ENCODE measurements at places on chromosomes 2 and 18.

DNA sequence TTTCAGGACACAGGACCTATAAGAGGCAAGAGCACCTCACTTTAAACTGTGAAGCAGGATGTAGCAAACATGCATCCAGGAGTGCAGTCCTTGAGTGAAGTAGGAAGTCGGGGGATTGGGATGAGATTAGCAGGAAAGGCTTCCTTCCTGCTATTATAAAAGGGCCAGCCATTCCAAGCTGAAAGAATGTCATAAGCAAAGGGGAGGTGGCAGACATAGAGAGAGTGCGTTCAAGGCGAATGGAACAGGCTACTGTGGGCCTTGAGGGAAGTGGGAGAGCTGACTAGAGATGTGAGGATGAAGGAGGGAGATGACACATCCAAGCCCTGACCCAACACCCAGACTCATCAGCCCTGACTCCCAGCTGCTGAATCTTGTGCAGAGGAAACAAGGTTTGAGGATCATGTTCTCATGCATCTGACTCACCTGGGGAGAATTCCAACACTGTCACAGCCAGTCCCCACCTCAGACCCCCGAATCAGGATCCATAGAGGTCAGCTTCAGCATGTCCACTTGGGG, 63.9 kb downstream of the GYPC start:
- no peak for DNase-seq

DNA sequence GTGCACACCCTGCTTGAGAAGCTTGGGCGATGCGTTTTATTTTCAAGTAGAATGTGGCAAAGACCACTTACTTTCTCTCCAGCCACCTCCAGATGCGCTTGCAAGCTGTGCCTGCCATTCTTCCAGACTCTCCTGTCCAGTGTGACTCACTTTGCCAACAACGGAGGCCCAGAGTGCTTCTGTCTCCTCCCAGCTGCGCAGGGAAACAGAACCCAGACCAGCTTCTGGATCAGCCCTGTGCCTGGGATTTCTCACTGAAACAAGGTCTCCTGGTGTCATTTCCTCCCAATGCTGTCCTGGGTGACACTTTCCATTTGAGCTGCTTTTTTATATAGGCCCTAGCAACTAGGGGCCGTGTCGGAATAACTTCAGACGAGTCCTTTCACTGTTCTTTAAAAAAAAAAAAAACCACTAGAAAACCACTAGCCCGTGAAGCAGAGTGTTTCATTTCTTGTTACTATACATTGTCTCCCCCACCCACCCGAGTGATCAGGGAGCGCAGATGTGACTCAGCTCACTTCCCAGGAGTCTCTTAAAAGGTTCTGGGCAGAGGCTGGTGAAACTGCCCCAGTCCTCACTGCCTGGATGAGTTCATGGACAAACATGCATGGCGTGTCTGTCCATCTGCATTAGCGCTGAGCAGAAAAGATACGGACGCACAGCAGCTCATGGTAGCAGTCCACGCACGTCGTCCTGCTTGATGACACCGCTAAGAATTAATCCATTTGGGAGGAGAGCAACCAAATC, 25.3 kb upstream of the RPL31 start:
- DNase-seq, result no peak

DNA sequence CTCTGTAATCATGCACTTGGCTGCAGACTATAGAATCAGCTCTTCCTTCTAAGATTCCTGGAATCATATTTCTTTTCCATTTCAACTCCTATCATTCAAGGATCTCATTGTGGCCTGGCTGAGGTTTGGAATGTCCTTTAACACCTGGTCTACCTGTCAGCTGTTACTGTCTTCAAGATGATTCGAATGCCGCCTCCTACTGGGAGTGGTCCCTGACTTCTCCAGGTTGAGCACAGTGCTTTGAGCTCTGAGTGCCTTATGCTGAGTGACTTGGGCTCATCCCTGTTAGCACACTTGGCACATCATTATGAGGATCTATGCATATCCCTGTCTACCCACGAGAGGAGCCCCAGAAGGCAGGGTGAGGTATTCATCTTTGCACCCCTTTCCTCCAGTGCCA, 87.6 kb downstream of the MARCHF4 start:
- no peak for DNase-seq

GRCh38 chr2:224885836-224886547, 156.3 kb downstream of the DOCK10 start:
- no peak for DNase-seq

GRCh38 chr2:128299628-128300027, 19.0 kb downstream of the HS6ST1 start:
- DNase-seq, result no peak

DNA sequence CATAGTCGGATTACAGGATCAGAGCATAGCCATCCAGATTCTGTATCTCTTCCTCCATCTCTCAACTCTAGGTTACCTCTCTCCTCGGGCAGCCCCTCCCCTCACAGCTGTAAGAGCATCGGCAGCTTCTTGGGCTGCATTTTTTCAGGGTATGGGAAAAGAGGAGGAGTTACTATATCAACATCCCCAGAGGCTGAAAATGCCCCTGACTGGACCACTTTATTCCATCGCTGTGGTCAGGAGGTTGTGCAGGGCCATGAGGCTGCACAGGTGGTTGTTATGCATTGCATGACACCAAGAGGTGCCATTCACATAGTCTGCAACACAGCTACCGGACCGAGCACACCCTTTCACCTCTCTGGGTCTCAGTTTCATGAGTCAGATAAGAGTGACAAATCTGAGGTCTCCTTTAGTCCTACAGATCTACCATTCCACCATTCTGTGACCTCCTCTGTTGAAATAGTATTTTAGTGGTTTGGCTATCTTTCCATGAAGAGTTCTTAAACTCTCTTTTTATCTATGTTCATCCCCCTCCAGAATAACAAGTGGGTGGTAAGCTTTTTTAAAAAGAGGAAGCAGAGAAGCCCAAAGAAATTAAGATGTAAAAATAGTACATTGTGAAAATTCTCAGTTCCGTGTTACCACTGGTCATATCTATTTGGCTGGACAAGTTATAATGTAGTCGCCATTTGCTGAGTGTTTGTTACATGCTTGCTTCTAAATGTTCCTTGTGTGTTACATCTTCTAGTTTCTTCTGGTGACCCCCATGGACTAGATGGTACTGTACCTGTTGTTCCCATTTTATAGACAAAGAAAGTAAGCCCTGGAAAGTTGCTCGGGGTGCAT, 56.6 kb upstream of the SLC1A4 start:
- DNase-seq, result no peak

- DNase-seq, result no peak
These were observed 94.1 kb downstream of the ANKRD44 start for GRCh38 chr2:197216361-197216979.

DNA sequence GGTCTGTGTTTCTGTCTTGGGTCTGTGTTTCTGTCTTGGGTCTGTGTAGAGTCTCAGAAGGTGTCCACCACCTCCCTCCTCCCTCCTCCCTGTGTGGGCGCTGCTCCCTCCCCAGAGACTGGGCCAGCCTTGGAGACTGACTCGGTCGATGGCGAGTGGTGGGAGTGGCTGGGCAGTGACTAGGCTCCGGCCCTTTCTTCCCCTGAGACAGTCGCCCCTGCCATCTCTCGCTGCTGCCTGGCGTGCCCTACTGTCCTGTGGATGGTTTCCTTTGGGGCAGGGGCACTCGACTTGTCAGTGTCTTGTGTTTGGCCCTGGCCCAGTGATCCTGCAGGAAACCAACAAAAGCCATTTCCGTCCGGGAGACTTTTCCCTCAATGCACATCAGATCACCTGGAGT, 215.8 kb downstream of the NDUFA10 start:
- no peak for DNase-seq

GRCh38 chr2:237128026-237128703, 42.5 kb downstream of the COPS8 start:
- no peak for DNase-seq

DNA sequence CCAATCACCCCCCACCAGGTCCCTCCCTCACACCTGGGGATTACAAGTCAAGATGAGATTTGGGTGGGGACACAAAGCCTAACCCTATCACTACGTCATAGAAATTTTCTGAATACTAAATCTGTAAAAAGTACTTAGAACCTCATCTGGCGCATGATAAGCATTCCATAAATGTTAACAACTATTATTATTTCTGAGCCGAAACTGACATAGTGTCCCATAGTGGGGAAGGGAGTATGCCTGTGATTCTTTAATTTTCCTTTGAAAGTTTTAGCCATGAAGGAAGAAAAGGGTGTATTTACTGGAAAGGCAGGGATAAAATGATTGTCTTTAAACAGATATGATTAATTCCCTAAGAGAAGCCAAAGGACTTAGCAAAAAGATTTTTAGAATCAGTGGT, 71.4 kb downstream of the FHOD3 start:
- DNase-seq, result no peak

GRCh38 chr2:26934985-26935384, 35.5 kb upstream of the MAPRE3 start:
- DNase-seq, result no peak

GRCh38 chr18:77068321-77069312, 64.0 kb downstream of the MBP start:
- no peak for DNase-seq

DNA sequence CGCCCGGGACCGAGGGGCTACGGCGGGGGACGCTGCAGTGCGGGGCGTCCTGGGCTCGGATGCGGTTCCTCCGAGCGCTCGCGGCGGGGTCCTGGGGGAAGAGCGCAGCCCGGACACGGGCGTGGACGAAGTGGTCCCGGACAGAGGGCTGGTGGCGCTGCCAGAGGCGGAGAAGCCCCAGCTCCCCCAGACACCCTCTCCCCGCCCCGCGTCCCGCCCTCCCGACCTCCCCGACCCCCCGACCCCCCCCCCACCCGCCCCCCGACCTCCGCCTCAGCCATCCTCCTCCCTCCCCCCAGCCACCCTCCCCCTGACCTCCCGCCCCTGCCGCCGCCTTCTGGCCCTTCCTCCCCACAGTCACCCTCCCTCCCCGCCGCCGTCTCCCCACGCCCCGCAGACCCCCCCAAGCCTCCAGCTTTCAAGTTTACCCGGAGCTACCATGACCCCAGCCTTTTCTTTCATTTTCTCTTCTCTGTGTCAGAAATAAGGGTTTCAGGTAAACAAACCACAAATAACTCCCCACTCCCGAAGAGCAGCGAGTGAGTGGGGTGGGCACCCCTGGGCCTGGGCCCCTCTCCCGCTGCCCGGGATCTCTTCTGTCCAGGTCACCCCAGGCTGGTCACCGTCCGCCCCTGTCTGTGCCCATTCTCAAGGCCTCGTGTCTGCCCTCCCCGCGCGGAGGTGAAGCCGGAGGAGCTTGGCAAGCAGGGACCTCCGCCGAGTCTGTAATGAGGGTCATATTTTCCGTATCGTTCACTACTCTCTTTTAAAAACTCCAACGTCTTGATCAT, 5.1 kb downstream of the NFATC1 start:
- no peak for DNase-seq

DNA sequence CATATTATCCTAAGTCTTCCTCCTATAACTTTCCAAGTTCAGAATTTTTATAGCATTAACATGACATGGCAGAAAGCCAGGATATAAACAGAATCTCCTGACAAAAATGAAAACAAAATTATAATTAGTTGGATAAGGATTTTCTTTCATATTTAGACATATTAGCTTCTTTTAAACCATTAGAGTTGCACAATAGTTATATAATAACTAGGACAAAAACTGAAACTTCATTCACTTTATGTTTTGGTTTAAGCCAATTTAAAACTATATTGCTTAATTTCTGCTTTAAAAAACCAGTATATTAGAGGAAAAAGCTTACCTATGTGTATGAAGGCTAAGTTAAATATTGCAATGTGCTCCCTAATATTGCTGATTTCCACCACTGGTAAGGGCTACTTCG, 254.8 kb downstream of the GPD2 start:
- DNase-seq, result no peak

DNA sequence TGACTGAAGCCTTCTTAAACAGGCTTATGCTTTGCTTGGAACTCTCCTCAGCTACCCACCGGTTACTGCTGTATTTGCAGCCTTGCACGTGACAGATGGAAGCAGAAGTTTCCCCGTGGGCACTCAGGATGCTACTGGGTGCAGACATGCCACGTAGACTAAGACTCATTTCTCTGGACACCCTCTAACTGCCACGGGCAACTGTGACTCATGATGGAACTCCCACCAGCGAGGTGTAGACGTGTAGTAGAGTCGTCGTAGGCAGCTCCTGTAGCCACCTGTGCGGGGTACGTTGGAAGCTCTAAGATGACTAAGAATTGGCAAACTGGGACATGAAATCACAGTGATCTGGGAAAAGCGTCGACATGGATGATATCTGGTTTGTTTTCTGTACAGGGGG, 27.5 kb downstream of the TSHZ1 start:
- DNase-seq, result no peak

- DNase-seq, result no peak
These were observed 84.1 kb upstream of the GULP1 start for GRCh38 chr2:188207554-188207953.

- no peak for DNase-seq
These were observed 27.9 kb downstream of the RRM2 start for GRCh38 chr2:10150436-10150835.

GRCh38 chr2:69089266-69089665, 76.3 kb downstream of the ANTXR1 start:
- DNase-seq, result no peak

DNA sequence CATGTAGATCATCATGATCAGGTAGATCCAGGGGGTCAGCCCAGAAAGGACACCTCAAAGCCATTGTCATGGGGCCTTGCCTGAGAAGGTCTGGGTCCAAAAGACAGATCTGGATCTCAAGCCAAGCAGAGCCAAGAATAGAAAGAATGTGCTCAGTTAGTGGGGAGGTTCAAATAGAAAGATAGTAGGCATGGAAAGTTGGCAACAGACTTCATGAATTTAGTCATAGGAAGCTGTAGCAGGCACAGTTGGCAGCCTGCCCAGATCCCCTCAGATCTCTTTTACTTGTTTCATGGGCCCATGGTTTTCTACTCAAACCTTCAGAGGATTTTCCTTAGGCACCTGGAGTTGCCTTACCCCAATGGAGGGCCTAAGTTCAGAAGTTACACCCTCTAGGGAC, 767.0 kb downstream of the SLC4A3 start:
- no peak for DNase-seq

DNA sequence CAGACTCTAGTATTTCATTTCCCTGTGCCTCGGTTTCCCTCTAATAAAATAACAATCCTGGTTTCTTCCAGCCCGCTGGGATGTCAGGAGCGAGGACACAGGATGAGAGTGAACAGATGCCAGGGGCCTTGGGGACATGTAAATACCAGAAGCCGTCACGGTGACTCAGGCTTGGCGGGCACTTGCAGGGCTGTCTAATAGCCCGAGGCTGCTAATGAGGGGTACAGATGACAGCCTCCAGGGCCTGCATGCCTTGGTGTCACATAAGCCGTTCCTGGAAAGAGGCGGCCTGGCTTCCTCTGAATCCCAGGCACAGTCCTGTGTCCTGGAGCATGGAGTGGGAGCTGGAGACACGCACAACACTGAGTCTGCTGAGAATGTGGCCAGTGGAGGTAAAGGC, 28.2 kb downstream of the HS1BP3 start:
- DNase-seq, result no peak

- DNase-seq, result no peak
These were observed 86.2 kb upstream of the SALL3 start for GRCh38 chr18:78893281-78894032.

DNA sequence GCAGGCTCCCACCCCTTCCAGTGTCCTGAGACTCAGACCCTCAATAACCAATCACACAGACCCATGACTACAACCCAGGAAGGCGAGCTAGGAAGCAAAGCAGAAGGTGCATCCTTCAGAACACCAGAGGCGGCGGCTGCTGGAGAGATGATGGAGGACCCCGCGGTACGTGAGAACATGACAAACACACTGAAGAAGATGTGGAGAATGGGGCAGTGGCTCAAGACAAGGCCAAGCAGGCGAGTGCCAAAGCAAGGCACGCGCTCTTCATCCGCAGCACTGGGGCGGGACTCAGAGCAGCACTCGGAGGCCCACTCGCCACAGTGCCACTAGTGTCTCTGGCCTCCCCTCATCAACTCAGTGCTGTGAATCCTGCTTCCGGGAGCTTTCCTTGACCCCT, 13.7 kb downstream of the ERFE start:
- DNase-seq, result no peak

- DNase-seq, result no peak
These were observed 223.5 kb downstream of the HRH4 start for GRCh38 chr18:24683925-24684324.
